SIG-M5 (cell line): ENCODE measurements at places on chromosomes 12 and 14.
A peak's percentile ranks its signal among the peaks of the same experiment; 100 is the strongest.

DNA sequence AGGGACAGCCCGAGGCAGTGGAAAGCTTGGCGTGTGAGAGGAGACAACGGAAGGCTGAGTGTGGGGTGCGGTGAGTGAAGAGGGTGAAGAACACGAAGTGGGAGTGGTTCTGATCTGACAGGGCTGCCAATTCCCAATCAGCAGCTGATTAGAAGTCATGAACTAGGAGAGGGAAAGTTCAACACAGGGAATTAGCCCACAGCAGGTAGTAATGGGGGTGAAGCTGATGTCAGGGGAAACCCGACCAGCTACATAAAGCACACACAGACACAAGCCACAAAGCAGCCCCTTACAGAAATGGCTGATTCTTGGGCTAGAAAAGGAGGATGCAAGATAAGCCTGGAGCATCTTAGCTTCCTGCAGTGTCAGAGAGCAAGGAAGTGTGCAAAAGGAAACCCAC lies 47.5 kb upstream of the TCL1A start:
- no peak for DNase-seq

GRCh38 chr12:26817183-26817591 lies 15.8 kb downstream of the ITPR2 start:
- DNase-seq = no peak

- DNase-seq = no peak
These were observed 4.4 kb upstream of the AMIGO2 start for GRCh38 chr12:47084172-47084571.

GRCh38 chr12:119372540-119372939 lies 38.0 kb downstream of the CCDC60 start:
- no peak for DNase-seq

DNA sequence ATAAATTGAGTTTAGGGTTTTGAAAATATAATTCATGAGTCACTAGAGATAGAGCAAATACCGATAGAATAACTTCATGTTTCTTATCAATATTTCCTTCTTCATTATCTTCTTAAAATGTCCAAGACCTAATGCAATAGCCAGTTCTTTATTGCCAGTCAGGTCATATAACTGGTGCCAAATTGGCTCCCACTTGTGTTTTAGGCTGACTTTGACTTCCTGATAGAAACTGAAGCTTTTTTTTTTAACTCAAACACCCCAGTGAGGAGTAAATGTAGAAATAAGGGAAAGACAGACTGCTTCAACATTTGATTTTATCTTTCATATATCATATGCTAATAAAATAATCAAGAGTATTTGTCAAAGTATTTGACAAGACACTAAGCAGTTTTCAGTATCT lies 80.7 kb downstream of the ARMH4 start:
- no peak for DNase-seq

DNA sequence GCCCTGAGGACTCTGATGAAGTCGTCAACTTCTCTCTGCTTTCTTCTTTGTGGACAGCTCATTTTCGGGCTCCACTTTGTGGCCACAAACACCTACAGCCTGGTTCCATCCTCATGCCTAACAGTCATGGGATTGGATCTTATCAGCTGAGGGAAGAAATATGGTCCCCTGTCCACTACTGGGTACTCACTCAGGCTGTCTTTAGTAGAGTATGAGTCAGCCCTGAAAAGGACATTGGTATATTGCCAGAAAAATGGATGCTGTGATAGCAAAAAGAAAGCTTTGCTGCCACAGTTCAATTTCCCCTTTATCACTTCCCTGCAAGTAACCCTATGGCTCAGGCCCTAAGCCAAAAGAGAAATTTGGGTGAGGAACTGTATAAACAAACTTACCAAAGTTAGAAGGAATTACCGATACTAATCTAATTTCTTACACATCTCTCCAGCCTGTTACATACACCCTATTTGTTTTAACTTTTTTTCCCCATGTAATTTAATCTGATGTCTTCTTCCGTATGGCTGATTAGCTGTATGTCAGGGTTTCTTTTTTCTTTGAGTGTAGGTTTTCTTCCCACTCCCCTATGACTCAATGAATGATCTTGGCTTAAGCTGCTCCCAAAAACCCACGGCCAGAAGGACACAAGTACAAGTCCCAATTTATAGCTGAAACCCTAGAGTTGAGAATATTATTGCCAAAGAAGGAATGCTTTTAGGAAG lies 29.1 kb downstream of the MTHFD1 start:
- no peak for DNase-seq

- DNase-seq = no peak
These were observed 2.0 kb downstream of the TMTC1 start for GRCh38 chr12:29781705-29782266.

DNA sequence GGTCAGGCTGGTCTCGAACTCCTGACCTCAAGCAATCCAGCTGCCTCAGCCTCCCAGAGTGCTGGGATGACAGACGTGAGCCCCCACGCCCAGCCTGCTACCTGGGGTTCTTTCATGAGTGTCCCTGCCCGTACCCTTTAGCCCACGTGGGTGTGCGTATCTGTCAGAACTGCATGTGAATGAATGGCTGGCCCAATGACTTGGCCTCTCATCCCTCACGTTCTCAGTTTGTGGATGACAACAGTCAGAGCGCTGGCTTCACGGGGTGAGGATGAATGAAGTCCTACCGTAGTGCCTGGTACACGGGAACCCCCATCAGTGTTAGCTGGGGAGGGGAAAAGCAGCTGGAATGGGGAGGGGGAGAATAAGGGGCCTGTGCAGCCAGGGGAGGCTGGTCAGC lies 16.1 kb upstream of the ZDHHC22 start:
- no peak for DNase-seq

DNA sequence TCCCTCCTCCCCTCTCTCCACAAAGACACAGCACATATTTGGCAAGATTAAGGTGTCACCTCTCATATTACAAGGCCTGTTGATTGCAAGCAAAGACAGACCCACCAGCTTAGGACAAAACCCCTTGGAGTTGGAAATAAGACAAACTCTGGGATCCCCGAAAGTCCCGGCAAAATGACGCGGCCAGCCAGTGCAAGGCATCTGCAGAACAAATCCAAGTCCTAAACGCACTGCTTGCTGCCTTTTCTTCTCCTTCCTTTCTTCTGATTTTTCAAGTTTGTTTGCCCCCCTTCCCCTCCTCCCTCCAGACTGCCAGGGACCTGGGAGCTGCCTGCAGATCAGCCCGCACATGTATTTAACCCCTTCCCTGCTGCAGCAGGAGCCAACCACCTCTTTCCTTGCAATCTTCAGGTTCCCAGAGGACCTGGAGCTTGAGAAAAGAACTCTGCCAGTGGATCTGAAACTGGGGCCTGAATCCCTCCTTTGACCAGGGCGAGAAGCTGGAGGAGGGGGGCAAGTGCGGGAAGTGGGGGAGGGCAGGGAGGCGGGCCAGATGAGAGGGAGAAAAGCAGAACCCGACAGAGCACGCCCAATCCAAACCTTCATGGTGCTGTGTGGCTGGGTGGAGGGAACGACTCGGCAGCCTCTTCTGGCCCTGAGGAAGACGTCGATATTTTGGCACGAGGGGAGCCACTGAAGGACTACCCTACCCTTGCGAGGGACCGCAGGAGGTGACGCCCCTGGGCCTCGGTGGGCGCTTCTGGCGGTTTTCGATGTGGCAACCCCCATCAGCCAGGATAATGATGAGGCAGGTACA lies 2.0 kb upstream of the NTF3 start:
- DNase-seq = no peak

DNA sequence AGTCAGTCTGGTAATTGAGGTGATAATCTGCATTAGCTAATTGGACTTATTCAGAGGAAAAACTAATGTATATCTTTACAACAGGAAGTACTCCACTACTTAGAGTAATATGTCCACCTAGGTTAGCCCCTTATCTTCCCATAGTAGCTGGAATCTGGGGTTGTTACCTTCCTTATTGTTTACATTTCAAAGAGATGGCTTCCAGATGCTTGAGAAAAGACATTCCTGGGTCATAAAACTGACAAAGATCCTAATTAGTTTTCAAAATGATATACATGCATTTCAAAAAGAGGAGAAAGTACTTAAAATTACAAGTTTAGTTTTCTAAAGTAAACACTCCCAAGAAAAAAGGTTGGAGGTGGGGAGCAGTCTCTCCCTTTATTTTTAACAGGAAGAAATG lies 78.1 kb downstream of the RPL10L start:
- no peak for DNase-seq

- DNase-seq = no peak
These were observed 31.4 kb downstream of the CFAP54 start for GRCh38 chr12:96520767-96521166.

DNA sequence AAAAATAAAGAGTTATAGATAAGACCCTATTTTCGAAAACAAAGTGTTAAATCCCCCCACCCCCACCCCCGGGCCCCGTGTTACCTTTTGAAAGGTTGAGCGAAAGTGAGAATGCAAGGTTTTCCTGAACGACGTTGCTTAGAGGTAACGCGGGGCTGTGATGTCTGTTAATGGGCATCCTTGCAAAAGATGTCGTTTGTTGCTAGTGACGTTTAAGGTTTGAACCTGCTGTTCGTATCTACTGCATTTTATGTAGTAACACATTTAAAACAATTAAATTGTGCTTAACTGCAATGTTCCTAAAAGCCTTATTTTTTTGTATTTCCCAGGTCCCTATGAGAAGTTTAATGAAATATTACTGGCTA lies 1.2 kb downstream of the CPSF6 start:
- DNase-seq = no peak

- DNase-seq = no peak
These were observed 69.4 kb upstream of the PTPRQ start for GRCh38 chr12:80374615-80375014.

DNA sequence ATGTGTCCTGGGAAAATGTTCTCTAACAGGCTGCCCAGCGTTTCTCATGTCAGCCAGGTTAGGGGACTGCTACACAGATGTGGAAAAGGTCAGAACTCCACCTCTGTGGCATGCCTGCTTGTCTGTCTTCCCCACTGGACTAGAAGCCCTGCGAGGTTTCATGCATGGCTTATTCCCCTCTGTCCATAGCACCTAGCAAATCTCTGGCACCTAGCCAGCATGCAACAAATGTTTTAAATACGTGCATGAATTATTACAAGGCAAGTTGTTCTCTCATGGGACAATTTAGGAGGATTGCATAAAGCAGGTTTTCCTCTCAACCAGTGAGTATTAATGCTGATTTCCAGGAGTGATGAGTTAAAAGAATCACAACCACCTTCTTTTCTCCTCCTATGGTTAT lies 21.4 kb upstream of the KCNK13 start:
- no peak for DNase-seq

- no peak for DNase-seq
These were observed 89.8 kb downstream of the STAB2 start for GRCh38 chr12:103676893-103677292.

- DNase-seq = no peak
These were observed 47.9 kb downstream of the PPP1R12A start for GRCh38 chr12:79886917-79887519.

- no peak for DNase-seq
These were observed 371.8 kb downstream of the BTG1 start for GRCh38 chr12:91773749-91774429.

DNA sequence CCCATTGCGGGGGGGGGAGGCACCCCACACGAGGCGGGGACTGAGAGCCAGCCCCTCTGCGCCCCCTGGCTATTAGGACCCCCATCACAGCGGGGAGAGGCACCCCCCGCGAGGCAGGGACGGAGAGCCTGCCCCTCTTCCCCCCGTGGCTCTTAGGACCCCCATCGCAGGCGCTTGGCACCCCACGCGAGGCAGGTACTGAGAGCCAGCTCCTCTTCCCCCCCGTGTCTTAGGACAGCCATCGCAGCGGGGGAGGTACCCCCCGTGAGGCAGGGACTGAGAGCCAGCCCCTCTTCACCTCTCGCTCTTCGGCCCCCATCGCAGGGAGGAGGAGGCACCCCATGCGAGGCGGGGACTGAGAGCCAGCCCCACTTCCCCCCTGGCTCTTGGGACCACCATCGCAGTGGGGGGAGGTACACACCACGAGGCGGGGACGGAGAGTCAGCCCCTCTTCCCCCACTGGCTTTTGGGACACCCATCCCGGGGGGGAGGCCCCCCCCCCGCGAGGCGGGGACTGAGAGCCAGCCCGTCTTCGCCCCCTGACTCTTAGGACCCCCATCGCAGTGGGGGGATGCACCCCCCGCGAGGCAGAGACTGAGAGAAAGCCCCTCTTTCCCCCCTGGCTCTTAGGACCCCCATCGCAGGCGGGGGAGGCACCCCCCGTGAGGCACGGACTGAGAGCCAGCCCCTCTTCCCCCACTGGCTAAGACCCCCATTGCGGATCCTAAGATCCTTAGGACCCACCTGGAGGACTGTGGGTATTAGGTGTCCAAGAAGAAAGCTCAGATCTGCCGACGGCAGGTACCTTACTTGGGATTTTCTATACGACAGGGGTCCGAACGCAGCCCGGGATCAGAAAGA lies 198.6 kb upstream of the PZP start:
- no peak for DNase-seq

DNA sequence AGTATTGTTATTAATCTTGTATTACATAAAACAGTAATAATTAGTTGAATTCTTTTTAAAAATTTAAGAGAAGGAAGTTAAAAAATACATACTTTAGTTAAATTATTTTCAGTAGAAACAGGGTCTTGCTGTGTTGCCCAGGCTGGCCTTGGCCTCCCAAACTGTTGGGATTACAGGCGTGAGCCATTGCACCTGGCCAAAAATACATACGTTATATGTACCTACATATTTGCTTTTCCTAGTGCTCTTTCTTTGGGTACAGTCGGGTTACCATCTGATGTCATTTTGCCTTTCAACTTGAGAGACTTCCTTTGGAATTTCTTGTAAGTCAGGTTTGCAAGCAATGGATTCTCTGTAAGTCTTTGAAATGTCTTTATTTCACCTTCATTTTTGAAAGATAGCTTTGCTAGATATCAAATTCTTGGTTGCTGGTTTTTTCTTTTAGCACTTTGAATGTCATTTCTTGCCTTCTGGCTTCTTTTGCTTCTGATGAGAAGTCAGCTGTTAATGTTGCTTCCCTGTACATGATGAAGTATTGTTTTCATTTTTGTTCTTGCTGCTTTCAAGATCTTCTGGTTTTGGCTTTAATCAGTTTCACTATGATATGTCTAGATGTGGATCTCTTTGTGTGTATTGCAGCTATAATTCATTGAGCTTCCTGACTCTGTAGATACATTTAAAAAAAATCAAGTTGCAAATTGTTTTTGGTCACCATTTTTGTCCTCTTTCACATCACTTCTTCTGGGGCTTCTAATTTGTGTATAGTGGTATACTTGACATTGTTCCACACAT lies 84.4 kb downstream of the SPATS2 start:
- DNase-seq = no peak

DNA sequence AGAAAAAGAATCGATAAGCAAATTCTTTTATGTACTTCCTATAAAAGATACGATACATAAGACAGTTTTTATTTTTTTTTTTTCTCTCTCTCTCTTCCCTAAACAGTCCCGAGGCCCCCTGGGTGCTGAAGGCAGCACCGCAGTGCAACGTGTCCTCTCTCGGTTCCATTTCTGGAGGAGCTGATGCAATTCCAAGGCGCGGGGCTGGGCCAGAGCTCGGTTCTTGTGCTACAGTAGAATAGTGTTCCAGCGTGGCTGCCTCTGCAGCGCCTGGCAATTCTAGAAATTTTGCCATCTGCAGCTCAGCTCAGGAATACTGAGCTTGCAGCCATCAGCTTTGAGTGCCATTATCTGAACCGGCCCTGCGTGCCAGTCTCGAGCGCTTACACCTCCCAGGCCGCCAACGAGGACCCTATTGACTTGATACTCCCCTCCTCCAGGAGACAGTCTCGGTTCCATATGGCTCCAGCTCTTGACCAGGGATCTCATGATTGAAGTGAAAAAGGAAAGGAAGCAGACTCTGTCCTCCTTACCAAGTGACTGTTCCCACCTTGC lies 630 bp downstream of the ALDH1L2 start:
- DNase-seq = peak; percentile 49
